ENCODE measurements at places on chromosomes 1 and 21.
A peak's percentile ranks its signal among the peaks of the same experiment; 100 is the strongest.

- DNase-seq = no peak
Observed at GRCh38 chr1:183685112-183685713, 32.1 kb upstream of the APOBEC4 start.

DNA sequence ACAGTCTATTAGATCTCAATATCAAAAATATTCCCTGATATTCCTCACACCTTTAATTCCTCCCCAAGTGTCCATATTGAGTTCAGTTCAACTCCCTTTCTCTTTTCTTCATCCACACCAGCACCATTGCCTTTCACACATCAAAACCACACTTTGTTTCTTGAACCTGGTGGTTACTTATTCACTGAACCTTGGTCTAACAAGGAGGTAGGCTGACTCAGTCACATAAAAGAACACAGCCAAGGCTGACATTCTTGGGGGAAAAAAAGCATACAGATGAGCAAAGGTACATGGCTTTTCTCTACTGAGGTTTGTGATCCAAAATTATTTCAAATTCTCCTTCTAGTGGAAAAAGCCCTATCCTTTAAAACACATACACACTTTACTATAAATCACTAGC, 131.7 kb upstream of the USH2A start:
- DNase-seq = no peak

GRCh38 chr21:44694776-44695175, 2.2 kb upstream of the KRTAP10-12 start:
- no peak for DNase-seq

GRCh38 chr21:44792702-44793591, 8.7 kb downstream of the UBE2G2 start:
- DNase-seq = peak; percentile 72

DNA sequence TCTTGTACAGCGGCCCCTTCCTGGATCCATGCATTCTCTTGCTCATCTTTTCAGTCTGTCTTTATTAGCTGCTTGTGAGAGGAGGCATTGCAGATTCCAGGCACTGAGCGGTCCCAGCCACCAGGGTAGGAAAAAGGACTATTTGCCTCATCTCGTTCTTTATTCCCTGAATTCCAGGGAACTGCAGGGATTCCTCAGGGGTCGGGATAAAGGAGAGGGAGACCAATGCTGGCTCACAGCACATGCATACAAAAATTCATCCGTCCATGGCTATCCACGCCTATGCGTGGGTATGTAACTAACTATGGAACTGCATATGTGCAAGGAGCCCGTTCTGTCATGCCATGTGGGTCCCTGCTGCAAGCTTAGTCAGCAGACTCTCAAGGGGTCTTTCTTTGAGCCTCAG, 879 bp upstream of the PLPPR5 start:
- DNase-seq = peak; percentile 75

DNA sequence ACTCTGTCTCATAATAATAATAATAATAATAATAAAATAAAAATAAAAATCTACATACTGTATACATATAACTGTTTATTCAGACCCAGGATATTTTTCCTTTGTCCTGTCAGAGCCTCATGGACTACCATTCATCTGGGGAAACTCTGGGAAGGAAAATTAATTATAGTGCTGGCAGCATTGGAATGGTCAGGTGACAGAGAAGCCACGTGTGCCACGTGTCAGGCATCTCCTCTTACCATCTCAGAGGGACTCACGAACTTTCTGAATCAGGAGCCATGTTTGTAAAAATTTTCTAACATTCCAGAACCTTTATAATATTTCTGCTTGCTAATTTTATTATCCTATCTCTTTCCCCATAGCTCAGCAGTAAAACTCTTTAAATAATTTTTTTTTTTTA, 97.8 kb upstream of the HNRNPU start:
- no peak for DNase-seq

- DNase-seq = no peak
Observed at GRCh38 chr21:46607636-46608035, 2.8 kb upstream of the S100B start.

- DNase-seq = no peak
Observed at GRCh38 chr1:36304970-36305914, 926 bp upstream of the SH3D21 start.

DNA sequence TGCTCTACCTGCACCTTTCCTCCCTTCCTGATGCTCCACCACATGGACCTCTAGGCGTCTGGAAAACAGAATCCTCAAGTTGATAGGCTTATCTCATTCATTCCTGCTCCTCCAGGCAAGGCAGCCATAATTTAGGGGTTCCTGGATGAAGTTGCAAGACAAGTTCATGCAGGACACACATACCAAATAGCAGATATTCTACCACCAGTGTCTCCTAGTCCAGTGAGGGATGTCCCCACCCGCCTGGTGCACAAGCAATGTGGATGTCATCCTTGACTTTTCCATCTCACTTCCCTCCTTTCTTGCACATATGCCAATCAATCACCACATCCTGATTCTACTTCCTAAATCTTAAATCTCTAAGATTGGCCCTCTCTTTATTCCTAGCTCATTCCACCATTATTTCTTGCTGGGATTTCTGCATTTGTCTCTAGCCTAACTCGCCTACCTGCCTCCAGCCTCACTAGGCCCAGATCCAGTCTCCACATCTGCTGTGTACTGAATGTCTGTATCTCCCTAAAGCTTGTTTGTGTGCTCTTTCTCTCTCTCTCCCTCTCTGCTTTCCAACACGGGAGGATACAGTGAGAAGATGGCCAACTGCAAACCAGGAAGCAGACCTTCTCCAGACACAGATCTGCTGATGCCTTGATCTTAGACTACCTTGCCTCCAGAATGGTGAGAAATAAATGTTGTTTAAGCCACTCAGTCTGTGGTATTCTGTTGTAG, 40.5 kb downstream of the CD34 start:
- peak; percentile 12 for DNase-seq

- DNase-seq = peak; percentile 59
Observed at GRCh38 chr1:8238141-8239038, 79.5 kb upstream of the SLC45A1 start.

- DNase-seq = no peak
Observed at GRCh38 chr1:155218854-155219591, 10.5 kb downstream of the MTX1 start.

DNA sequence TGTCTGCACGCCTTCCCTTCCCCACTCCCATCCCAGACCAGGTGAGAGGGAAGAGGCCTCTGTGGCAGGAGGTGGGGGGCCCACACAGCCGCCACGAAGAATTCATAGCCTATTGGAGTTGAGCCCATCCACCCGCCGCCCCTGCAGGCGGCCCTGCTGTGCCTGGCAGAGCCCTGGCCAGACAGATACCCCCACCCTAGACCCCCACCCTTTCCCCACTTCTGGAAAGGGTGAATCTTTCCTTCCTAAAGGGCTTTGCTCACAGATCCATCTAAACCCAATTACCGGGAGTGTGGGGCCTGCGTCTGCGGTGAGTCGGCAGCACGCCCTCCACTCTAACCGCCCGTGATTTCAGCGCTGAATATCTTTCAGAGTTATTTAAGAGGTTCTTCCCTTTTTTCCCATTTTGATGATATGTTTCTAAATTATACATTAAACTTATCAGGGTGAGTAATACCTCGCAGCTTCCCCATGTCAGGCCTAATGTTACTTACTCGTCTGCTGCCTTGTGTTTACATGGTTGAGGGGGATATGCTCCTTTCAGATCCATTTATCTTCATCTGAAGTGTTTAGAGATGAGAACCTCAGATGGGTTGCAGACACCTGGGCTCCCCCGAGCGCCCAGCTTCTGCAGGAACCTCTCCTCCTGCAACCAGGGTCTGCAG, 183.9 kb upstream of the VAMP3 start:
- DNase-seq = no peak

DNA sequence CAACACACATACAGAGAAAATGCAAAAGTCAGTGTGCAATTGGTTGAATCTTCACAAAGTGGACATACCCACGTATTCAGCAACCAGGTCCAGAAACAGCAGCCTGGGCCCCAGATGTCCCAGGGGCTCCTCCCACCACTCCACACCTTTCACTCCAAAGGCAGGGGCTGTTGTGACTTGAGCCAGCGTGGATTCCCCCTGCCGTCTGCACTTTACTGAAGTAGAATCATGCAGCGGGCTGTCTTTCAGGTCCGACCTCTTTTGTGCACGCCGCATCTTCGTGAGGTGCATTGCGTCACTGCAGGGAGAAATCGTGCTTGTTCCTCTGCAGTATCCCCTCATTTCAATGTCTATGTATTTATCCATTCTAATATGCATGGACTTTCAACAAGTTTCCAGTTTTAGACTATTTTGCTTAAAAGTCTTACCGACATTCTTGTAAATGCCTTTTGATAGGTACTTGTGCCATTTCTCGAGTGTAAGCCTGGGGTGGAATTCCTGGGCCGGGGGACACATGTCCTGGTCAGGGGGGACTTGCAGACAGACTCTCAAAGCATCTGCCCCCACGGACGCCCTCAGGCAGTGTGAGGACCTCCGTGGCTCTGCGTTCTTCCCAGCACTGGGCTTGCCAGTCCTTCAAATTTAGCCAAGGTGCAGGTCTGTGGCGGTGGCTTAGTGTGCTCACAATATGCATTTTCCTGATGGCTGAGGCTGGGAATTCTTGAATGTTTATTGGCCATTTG, 29.3 kb upstream of the ACTRT2 start:
- DNase-seq = no peak

- peak; percentile 37 for DNase-seq
Observed at GRCh38 chr1:4019147-4019521, 119.1 kb upstream of the C1orf174 start.

DNA sequence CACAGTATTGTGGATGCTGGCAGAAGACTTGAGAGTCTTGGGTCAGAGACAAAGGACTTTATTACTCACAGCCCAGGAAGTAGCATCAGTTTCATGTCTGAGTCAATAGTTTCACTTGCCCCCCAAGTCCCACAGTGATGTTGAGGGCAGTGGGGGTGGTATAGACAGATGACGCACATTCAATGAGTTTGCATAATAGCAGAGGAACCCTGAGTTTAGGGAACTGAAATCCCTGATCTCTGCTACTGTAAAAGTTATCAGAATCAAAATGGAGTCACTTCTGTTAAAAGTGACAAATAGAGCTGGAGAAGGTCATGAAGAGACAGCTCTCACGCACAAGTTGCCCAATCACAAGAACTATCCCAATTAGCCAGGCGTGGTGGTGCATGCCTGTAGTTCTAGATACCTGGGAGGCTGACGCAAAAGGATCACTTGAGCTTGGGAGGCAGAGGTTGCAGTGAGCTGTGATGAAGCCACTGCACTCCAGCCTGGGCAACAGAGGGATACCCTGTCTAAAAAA, 11.5 kb upstream of the HCRTR1 start:
- DNase-seq = peak; percentile 12

DNA sequence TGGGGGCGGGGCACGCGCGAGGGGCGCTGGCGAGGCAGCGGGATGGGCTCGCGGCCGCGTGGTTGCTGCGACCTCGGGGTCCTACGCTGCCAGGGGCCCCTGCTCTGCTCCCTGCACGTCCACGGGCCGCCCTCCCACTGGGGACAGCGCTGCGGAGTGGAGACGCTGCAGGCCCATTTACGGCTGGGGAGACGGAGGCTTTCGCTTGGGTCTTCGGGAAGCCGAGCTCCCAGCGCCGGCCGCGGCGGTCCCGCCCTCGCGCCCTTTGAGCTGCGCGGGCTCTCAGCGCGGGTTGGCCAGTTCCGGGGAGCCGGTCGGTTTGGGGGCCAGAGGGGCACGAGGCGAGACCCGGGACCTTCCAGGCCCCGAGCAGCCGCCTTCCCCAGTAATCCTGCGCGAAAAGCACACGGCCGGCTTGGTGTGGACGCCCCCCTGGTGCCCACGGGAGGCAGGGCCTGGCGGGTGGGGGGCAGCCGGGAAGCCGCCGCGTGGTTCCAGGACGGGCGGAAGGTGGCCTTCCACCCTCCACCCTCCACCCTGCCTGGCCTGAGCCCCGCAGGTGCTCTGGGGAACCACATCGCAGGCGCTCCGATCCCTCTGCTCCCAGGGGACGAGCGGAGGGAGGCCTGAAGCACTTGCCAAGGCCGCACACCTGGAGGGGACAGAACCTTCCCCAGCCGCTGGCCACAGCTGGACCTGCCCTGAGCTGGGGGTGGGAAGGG, 570 bp upstream of the PEX10 start:
- DNase-seq = no peak

DNA sequence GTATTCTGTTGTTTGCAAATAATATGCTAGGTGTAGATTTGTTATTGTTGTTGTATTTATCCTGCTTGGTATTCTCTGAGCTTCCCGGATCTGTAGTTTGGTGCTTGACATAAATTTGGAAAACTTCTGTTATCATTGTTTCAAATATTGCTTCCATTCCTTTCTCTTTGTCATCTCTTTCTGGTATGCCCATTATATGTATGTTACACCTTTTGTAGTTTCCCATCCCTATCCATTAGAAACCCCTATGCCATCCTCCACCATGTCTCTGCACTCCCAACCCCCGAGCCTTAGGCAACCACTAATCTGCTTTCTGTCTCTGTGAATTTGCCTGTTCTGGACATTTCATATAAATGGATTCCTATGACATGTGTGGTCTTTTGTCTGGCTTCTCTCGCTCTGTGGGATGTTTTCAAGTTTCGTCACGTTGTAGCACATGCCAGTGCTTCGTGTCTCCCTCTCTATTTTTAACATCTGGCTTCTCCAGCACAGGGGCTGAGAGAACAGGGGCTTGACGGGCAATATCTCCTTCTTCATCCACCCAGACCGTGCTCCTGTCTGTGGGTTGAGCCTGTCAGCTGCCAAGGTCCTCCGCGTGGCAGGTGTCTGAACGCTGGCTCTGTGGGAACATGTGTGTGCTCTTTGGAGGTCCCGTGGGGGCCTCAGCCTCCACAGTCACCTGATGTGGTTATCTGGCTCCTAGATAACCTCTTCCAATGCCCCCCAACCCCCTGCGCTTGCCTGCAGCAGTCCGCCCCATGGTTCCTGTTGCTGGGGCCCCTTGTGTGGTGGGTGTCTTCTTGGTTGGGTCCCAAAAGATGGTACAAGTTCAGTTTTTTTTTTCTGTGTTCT, 32.8 kb upstream of the MAN1C1 start:
- DNase-seq = no peak

GRCh38 chr1:60151311-60151710, 77.7 kb upstream of the C1orf87 start:
- no peak for DNase-seq

DNA sequence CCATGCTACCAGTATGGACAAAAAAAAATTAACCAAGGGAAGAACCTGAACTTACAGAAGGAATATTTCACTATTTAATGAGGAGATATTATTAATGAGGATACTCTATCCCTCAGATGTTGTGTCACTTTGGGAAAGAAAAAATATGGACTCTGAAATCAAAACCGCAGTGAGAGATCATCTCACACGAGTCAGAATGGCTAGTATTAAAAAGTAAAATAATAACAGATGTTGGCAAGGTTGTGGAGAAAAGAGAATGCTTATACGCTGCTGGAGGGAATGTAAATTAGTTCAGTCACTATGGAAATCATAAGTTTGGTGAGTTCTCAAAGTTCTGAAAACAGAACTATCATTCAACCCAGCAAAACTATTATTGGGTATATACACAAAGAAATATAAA, 30.9 kb downstream of the TNFSF4 start:
- DNase-seq = no peak

DNA sequence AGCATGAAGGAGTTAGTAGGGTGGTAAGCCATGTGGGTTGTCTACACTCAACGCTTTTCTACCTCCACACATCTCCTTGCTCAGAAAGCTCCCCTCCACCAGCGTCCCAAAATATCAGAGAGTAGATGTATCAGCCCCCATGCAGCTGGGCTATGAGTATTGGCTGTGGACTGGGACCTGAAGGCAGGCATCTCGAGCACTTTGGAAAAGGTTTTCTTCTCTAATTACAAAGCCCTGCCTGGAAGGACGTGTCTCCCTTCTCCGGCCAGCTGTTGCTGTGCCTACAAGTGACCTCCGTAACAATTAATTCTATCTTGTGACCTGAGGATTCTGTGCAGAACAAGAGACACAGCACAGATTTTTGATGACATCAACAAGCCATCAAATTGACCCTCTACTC, 142.0 kb upstream of the RUNX1 start:
- peak; percentile 56 for DNase-seq
